ENCODE measurements at places on chromosomes 4 and X. TPM values are rescaled to one million over a fixed set of nuclear protein-coding genes. Genes with fewer than 3 reads are reported as not detected.

DNA sequence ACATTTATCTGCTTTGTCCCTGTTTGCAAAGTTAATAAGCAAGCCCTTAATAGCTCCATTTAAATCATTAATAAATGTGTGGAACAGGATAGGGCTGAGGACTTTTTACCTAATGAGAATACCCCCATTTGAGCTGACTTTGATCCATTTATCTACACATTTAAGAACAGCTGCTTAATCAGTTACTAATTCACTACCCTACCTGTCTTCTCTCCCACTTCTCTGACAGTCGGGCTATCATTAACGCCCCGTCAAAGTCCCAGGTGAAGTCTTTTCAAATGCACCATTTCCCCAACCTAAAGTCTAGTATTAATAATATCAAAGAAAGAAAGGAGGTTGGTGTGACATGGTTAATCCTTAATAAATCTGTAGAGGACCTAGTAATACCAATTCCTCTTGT, 57.2 kb upstream of the NAP1L5 start:
- DNase-seq, result no peak

DNA sequence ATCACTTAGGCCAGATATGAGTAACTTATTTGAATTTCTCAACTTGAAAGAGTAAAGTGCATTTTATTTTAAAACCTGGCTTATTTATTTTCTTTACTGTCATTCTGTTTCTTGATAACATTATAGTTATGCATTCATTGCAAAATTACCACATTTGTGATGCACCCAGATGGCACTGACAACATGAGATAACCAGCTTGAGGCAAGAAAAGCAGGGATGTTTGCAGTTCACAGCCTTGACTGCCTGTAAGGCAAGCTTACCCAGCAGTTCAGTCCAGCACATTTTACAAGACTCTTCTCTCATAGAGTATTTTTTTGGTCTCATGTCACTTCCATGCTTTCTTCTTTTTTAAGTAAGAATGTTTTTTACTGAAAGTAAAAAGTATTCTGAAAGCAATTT, 25.3 kb upstream of the EPGN start:
- no peak for DNase-seq

DNA sequence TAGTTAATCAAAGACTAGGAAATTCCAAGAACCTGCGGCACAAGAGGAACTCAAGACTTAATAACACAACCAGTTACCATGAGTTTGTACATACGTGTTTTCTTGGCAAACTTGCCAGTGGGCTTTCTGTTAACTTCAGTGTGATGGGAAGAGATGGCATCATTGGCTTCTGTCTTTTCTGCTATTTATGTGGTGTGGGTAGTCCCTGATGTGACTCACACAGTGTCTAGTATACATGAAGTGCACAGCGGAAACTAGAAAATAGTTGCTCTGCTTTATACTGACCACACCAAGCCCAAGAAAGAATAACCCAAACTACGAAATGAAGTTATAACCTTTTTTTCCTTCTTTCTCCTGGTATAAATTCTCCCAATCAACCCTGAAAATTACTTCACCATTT, 24.5 kb downstream of the DAPP1 start:
- no peak for DNase-seq

- DNase-seq, result no peak
These were observed 148.8 kb upstream of the MID1 start for GRCh38 chrX:10769195-10769594.

DNA sequence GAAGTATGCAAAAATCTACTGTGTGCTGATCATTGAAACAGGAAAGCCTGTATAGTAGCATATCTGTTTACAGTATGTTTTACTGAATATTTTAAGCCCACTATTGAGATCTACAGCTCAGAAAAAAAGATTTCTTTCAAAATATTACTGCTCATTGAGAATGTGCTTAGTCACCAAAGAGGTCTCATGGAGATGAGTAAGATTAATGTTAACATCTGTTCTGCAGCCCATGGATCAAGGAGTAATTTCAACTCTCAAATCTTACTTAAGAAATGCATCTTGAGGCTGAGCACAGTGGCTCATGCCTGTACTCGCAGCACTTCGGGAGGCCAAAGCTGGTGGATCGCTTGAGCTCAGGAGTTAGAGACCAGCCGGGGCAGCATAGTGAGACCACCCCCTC, 3.3 kb downstream of the RNF4 start:
- no peak for DNase-seq

Gene GPRIN3
- not detected for polyA plus RNA-seq
